ENCODE measurements at places on chromosomes 6 and 20. TPM values are rescaled to one million over a fixed set of nuclear protein-coding genes. Genes with fewer than 3 reads are reported as not detected.

KCNK5 gene
- not detected for polyA plus RNA-seq

RAD21L1 gene
- not detected for polyA plus RNA-seq

PRR18 gene
- polyA plus RNA-seq = 0.15 TPM

HLA-DQA1 gene
- polyA plus RNA-seq = not detected

SDC4 gene
- 0.42 TPM for polyA plus RNA-seq

PNLDC1 gene
- not detected for polyA plus RNA-seq

Data from Purkinje cell (primary cell).